Gastrocnemius medialis (tissue), 4 donors: ENCODE measurements at places on chromosomes 2 and 18.

DNA sequence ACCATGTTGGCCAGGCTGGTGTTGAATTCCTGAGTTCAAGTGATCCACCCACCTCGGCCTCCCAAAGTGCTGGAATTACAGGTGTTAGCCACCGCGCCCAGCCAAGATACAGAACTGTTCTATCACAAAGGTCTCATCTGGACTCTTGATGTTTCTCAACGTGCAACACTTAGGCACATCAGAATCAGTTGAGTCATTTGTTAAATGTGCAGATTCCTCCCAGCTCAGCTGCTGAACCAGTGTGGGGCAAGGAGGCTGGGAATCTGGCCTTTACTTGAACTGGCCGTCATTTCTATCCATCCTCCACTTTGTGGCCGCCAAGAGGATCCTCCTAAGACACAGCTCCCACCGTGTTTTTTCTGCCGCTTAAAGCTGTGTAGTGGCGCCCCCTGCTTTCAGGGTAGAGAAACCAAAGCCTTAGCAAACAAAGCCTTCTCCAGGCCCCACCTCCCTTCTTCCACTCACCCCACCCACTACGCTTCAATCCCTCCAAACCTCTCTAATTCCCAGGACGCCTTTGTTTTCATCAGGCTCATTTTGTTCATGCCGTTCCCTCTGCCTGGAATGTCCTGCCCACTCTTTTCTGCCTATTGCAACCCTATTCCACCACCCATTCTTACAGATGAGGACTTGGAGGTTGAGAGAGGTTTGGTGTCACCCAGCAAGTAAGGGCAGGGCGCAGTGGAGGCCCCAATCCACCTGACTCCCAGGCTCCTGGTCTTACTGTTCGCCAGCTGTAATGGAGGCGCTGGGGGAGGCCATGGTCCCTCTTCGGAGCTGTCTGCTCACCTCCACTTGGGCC, 776 bp upstream of the SPEG start:
- peak; percentile 56 for DNase-seq

DNA sequence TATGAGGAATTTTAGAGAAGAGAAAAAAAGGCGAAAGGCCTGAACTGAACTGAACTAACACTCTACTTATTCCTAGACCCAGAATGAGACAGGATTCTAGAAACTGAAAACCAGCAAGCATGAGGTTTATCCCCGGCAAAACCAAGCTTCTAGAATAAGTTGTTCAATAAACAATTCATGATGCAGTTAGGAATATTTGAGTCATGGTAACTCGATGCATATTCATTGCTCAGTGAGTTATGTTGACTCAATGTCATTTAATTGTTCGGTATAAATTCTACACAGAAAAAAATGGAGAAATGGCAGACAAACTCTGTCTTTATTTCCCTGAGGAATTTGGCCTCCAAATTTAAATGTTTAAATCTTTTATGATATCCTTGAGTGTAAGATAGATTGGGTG, 321.5 kb downstream of the SATB2 start:
- no peak for DNase-seq

DNA sequence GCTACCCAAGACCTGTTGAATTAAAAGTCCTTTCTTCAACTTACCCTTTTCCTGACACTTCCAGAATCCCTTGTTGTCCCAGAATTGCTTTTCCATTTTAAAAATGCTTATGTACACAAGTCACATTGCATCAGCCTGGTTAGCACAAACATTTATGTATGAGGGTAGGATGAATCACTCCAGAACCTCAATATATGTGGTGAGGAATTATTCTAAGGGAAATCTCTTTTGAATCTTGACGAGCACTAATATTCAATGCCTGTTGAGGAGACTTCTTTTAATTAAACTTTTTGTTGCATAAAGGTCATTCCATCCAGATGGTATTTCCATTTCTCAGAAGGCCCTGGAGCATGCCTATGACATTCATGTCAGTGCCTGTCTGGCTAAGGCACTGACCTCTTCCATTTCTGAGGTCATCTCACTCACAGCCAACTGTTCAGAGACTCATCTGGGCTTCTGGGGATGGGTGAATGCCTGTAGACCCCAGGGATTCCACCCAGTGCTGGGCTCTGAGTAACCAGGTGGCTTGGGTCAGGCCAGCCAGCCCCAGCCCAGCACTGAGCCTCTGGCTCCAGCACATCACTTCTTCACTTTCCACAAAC, 28.2 kb downstream of the ACMSD start:
- no peak for DNase-seq

GRCh38 chr2:134206031-134206430, 47.8 kb upstream of the MGAT5 start:
- no peak for DNase-seq

DNA sequence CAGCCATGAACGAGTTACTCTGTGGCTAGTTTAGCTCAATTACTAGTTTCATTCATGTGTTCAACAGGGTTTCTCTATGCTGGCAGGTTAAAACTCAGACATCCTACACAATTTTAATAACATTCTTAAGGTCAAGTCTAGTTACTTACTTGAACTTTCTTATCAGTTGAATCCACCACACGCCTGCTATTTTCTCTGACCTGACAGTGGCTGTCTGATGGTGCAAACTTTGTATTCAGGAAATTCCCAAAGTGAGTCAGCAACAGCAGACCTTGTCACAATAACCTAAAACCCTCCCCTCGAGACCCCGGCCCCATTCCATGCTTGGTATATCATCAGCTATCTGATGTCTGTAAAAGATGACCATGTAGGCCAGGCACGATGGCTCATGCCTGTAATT, 20.8 kb upstream of the CIDEA start:
- DNase-seq: no peak

DNA sequence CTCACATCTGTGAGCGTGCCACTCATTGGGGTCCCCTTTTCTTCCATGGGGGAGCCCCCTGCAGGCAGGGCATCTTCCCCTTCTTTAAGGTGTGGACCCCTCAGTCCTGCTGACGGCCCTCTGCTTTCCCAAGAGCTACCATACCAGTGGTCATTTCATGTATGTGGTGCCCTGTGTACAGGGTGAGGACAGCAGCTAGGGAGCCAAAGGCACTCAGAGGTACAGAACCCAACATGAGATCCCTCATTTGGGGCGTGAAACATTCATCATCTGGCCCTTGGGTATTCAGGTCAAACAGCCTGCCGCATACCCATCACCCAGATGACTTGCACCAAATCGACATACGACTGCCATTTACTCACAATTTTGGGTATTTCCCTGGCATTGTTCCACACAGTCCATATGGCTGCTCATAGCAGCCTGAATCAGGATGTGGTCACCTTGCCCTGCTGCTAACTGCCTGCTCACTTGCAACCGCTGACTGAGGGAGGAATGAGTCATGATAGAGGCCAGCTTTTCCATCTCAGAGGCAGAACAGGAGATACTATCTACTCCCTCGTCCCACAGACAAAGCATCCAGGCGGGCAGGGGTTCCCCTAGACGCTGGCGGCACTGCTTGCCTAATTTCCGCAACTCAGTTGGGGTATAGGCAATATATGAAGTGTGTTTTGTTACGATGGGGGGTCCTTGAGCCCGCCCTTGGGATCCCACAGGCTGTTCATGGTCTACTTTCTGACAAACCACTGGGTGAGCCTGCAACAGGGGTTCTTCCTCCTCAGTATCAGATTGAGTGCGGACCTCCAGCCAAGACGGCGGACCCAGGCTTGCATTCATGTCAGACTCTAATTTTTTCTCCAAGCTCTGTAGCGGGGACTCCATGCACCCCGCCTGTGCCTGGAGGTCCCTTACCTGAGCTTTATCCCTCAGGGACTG, 228.6 kb downstream of the SATB2 start:
- DNase-seq: no peak

DNA sequence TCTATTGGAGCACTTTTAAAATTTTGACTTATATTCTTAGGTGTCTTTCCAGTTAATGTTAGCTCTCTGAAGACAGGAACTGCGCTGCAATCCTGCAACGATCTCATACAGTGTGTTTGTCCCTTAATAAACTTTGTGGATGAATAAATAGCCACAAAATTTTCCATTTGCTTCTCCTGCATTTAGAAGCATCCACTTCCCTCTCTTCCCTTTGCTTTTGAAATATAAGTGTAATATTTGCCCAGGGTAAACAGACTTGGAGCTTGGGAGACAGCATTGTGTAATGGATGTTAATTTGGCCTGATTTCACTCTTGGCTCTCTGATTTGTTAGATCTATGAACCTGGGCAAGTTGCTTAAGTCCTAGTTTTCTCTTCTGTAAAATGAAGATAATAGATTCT, 58.2 kb upstream of the CD28 start:
- DNase-seq: no peak

DNA sequence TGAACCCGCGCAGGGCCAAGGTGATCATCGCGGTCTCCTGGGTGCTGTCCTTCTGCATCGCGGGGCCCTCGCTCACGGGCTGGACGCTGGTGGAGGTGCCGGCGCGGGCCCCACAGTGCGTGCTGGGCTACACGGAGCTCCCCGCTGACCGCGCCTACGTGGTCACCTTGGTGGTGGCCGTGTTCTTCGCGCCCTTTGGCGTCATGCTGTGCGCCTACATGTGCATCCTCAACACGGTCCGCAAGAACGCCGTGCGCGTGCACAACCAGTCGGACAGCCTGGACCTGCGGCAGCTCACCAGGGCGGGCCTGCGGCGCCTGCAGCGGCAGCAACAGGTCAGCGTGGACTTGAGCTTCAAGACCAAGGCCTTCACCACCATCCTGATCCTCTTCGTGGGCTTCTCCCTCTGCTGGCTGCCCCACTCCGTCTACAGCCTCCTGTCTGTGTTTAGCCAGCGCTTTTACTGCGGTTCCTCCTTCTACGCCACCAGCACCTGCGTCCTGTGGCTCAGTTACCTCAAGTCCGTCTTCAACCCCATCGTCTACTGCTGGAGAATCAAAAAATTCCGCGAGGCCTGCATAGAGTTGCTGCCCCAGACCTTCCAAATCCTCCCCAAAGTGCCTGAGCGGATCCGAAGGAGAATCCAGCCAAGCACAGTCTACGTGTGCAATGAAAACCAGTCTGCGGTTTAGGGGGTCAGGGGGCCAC, 897 bp downstream of the GPR45 start:
- no peak for DNase-seq

GRCh38 chr2:70214953-70215549, 24.2 kb upstream of the C2orf42 start:
- DNase-seq: no peak

- no peak for DNase-seq
Observed at GRCh38 chr2:1033069-1033468, 82.4 kb downstream of the SNTG2 start.

- no peak for DNase-seq
Observed at GRCh38 chr2:42755191-42755880, 8.6 kb downstream of the OXER1 start.

GRCh38 chr18:46345181-46345465, 240.9 kb downstream of the HAUS1 start:
- no peak for DNase-seq

DNA sequence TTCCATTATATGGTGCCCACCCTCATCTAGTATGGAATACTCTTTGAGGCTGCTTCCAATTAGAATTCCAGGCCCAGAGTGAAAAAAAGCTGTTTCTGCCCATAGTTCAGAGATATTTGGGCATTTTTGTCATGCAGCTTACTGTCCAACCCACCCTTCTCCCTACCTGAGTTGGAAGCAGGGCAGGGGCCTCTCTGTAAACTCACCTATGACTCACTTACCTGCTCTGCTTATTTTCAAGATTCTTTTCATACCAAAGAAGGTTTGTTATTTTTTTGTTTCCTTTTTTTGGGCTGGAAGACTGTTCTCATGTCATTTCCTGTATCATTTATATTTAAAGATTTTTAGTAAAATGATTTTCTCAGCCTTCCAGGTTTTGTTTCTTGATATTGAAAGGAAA, 38.4 kb upstream of the PPP1R1C start:
- no peak for DNase-seq

- no peak for DNase-seq
Observed at GRCh38 chr2:65057391-65058052, 1.3 kb downstream of the CEP68 start.

GRCh38 chr18:2906704-2907549, 60.1 kb downstream of the EMILIN2 start:
- DNase-seq: no peak

DNA sequence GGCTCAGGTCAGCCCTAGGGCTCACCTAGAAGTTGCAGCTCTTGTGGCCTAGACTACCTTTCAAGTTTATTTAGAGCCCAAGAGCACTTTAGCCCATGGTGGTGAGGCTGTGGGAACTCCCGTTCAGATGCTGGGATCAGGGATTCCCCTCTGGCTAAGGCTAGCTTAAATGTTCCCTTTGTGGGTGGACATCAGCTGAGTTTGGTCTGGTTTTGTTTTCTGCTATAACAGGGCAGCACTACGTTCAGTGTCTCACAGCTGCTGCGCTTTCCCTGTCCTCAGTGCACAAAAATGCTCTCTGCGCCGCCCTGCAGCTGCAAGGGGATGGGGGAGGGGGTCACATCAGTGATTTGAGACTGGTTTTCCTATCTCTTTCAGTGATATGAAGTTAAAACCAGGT, 170.5 kb upstream of the KCNJ3 start:
- no peak for DNase-seq

DNA sequence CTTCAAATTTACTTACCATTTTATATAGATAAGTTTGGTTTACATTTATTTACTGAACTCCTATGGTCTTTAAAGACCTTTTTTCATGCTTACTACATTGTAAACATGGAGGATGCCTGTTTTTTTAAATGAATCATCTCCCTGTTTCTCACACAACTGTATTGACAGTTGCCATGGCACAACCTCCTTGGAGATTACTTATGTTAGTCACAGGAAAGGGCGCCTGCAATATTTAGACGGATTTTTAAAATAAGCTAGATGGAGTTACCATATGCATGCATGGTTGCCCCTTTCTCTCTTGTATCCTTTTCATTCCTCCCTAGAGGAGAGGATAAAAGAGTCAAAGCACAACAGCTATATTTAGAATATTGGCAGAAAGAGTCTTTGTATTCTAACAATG, 34.8 kb upstream of the CCDC102B start:
- DNase-seq: no peak

DNA sequence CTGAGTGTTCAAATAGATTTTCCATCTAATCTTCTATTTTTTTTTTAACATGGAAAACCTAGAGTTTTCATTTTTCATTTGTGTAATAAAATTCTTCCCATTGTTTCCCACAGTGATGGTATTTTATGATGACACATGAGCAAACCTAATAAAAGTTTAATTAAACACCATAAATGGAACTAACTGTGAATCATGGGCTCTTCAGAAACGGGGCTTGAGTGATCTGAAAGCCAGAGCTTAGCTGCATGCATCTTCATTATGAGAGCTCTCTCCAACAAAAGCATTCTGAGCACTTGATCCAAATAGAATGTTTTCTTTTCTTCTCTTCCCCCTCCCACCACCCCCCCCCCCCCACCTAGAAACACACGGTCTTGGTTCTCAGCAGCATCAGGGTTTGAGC, 82.1 kb upstream of the REV1 start:
- DNase-seq: no peak

DNA sequence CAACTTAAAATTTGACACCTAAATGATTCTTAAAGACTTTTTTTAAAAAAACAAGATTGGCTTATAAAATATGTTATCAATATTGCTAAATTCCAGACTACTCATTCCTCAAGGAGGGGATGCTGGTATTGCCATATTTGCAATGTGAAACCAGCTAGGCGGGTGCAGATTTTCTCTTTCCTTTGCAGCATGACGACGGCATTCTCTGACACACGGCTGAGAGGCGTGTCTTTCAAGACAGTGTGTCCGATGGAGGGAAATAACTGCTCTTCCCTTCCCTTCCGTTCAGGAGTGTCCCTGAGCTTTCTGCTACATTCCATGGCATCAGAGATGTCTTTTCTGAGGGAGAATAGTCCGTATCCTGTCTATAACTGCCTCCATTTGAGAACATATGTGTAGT, 38.2 kb upstream of the CNGA3 start:
- DNase-seq: no peak

GRCh38 chr18:59305295-59305694, 13.2 kb downstream of the CPLX4 start:
- DNase-seq: no peak
